ENCODE measurements at places on chromosomes 2 and 18.
A peak's percentile ranks its signal among the peaks of the same experiment; 100 is the strongest.

DNA sequence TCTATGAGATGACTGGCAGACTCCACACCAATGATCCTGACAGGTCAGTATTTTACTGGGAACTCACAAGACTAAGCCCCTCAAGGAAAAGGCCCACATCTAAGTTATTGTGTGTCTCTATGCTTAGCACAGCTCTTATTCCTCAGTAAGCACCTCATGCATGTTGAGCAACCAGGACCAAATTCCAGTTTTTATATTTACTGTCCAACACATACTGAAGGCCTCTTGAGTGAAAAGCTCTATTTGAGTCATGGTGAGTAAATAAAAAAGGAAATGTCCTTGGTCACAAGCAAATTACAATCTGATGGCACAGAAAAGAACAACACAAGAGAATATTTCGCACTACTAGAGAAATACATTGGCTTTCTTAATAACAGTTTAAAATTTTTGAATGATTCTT is 87.9 kb upstream of the ETAA1 start:
- no peak for DNase-seq

GRCh38 chr18:79380816-79381806 is 14.6 kb upstream of the NFATC1 start:
- DNase-seq, result no peak

- no peak for DNase-seq
Observed at GRCh38 chr2:96374211-96374951, 38.8 kb downstream of the NCAPH start.

DNA sequence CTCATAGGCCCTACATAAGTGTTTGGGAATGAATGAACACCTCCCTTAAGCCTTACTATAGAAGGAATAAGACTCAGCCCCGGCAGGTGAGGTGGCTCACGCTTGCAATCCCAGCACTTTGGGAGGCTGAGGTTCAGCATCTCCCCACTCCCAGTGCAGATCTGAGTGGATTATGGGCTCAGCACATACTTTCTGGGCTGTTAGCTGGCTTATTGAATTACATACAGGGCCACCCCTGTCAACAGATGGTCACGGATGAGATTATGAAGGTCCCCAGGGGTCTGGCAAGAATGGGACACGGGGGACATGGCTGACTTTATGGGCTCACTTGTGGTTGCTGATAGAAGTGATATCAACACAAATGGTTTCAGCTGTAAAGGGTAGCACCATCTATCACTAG is 322.3 kb downstream of the TSN start:
- no peak for DNase-seq

GRCh38 chr18:47708206-47708605 is 222.3 kb downstream of the SMAD2 start:
- no peak for DNase-seq

- DNase-seq, result no peak
Observed at GRCh38 chr2:46569061-46569560, 89.7 kb downstream of the TMEM247 start.

DNA sequence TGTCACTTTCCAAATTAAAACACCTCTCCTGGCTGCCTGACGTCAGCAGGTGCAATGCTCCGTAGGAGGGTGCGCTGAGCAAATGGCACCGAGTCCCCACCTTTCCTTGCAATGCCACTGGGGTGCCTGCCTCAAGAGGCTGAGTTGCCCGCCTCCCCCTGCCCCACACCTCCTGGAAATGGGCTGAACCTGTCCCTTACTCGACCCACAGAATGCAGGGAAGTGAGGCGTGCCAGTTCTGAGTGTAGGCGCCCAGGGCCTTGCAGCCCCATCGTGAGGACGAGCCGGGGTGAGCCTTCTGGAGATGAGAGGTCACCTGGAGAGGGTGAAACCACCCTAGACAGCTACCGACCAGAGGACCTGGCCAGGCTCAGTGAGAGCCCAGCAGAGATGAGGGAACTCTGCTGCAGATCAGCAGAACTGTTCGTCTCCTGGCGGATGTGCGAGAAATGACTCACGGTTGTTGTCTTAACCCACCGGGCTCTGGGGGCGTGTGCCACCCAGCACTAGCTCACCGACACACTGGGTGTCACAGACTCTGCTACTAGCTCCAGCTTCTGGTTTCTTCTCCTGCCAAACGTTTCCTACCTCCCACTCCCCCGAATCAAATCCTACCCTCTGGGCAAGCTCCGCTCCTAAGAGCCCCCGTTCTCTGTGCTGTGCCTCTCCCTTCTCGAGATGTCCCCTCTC is 168.7 kb upstream of the HDAC4 start:
- no peak for DNase-seq

- DNase-seq, result no peak
Observed at GRCh38 chr2:130798472-130799218, 38.1 kb upstream of the ARHGEF4 start.

DNA sequence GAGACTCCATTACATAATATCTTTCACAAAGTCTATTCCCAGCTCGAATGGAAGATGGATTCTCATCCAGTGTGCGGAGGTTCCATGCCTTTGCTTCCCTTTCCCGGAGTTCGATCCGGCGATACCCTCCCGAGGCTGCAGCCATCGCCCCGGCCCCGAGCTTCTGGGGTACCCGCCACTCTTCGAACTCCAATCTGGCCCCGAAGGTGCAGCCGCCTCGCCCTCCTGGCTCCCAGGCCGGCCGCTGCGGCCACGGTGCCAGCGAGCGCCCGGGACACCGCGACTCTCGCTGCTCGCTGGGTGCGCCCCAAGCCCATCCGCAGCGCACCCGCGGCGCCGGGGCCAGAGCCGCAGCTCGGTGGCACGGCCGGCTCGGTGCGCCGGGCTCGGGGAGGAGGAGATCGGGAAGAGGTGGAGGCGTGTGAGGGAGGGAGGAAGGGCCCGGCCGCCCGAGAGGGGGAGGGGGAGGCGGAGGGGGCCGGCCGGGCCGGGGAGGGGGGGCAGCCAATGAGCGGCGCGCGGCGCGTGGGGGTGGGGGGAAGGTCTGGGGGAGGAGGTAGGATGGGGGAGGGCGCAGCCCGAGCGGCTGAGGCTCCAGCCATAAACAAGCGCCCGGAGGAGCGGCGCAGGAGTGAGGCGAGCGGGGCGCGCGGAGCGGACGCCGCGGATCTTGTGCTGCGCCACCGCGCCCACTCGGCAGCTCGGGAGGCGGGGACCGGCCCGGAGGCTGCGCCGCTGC is at the start of gene CRIM1:
CRIM1 (plus strand) TSS at position 628 of the 739 bp plus-strand sequence. CDS start 515 bp downstream, outside the sequence.
- peak; percentile 77 for DNase-seq

- no peak for DNase-seq
Observed at GRCh38 chr2:222701721-222702131, 30.3 kb downstream of the MOGAT1 start.

GRCh38 chr2:8506746-8507145 is 175.1 kb upstream of the ID2 start:
- no peak for DNase-seq

DNA sequence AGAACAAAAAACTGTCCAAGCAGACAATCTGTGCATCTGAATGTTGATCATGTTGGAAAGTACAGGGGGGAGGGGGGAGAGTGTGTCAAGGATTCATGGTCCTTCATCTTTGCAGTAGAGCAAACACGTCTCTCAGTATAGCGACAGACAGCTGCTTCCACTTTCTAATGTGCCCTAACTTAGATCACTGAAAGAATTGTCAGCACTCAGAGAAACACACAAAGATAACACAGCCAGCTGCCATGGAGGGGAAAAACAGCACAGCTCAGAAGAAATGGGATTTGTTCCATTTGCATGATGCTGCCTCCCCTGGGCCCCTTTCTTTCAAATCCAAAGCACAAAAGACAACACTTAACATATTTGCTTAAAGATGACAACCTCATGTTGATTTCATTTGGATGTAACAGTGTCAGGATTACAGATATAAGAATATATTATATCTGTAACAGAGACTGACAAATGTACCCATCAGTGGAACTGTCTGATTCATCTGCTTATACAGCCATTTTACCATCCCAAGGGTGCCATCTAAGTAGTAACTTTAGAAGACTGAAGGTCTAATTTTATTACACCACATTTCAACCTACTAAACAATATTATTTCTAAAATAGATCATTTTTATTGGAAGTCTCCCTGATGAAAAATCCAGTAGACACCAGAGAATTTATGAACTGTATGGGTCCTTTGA is 17.7 kb downstream of the FIGN start:
- no peak for DNase-seq

DNA sequence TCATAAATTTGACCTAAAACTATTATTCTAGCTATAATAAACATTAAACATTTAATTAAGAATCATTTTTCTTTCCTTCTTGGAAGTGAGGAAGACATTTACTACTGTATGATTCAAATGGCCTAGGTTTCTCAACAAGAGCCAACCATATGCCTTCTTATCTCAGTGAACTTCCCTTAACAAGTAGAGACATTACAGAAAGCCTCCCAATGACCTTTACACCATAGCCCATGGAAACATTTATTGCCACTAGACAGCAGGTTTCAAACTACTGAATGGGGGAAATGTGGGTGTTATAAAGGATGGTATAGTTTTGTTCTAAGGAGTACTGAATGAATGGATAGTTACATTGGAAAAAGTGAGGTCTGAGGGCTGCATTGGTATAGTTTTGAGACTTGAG is 349.4 kb upstream of the SPRED2 start:
- no peak for DNase-seq

GRCh38 chr18:14089191-14089590 is 43.0 kb downstream of the ZNF519 start:
- no peak for DNase-seq

DNA sequence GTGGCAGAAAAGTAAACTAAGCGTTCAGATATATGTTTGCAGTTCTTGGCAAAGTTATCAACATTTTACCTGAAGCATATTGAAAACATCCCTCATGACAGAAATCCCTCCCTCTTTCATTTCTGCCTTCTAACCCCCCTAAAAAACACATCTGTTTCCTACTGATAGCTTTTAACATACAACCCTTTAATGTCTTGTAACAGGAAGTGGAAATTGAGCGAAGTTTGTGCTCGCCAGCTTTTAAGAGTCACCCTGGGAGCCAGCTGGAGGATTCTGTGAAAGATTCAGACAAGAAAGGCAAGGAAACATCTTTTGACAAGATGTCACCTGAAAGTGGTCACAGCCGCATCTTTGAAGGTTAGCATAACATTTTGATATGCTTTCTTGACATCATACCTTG is 247.4 kb downstream of the XIRP2 start:
- no peak for DNase-seq

- DNase-seq, result no peak
Observed at GRCh38 chr2:74893332-74893731, 59.4 kb downstream of the HK2 start.

DNA sequence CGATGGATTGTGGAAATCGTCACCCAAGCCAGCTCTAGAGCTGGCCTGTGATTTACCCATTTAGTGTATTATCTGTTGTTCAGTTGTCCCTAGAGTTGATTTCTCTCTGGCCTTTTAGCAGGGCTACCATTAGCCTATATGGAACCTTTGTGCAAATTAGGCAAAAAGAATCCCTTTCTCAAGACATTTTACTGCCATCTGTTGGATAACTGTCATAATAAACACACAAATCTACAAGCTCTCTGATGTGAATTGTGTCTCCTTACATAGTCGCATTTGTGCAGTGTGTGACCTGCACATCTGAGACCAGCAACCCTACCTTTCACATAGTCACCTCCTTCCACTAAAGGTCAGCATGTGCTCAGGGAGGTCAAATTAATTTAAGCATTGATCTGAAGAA is 34.0 kb downstream of the LOXHD1 start:
- DNase-seq, result no peak

DNA sequence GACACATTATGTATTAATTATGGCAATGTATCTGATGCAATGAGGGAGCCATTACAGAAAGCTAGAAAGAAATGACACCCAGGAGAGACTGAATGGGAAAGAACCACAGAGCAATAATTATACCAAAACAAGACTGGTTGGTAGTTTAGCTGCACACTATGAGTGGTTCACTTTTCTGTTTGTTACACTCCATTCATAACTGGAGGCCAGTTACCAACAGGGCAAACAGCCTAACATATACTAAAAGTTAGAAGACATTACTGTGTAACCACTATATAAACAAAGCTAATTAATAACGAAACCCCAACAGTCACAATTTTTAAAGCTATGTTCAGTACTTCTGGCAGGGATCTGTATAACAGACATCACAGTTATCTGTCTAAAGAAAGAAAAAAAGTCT is 49.4 kb downstream of the NBAS start:
- no peak for DNase-seq

DNA sequence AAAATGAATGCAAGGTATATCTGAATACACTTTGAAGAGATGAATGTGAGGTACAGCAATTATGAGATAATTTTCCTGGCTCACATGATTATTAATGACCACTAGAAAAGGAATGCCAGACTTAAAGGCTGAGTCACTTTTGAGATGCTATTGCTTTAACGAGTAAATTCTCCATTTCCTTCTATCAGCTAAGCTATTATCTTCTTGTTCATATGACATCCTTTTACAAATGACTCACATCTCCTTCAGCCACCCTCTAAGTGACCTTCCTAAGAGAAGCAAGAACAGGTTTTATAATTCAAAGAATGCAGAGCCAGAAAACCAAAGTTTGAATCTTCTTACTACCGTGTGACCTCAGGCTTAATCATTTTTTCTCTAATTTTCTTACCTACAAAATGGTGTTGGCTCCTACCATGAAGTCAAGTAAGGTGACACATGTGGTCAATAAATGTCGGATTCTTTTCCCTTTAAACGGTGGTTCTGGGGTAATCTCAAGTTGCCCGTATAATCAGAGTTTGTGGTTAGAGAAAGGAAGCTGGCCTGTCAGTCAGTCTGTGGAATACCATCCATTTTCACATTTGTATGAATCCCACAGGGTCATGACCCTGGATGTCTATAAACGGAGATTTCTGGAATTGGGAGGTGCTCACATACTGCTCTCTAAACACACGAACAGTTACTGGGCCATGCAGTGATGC is 184.0 kb upstream of the PID1 start:
- DNase-seq, result no peak

DNA sequence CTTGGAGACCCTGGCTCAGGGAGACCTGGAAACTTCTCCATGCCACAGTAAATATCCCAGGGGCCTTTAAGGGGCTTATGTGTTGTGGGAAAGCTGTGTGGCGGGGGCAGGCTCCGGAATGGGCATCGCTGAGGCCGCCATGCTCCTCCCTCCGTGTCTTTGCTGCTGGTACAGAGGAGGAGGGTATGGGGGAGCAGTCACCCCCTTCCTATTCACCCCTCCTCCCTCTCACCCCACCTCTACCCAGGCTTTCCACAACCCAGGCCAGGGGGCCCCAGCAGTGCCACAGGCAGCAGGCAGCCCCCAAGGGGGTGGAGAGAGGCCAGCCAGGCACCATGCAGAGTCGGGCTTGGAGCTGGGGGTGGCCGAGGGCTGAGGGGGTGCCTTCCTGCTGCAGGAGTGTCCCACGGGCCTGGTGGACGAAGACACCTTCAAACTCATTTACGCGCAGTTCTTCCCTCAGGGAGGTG is 28.0 kb upstream of the FAHD2A start:
- no peak for DNase-seq

GRCh38 chr2:9240745-9241144 is 34.1 kb downstream of the ASAP2 start:
- no peak for DNase-seq

GRCh38 chr2:68157002-68157401 is 686 bp upstream of the PNO1 start:
- DNase-seq, result peak; percentile 23

- DNase-seq, result no peak
Observed at GRCh38 chr2:70768590-70769085, 638 bp upstream of the ADD2 start.

GRCh38 chr2:97645112-97645694 is 659 bp upstream of the COX5B start:
- DNase-seq, result no peak

Data from NT2/D1 (cell line).